ENCODE measurements at places on chromosomes 5 and 9.

- H3K27me3 ChIP-seq, result peaks cover 5% of the 10 kb centered on the region
- H3K36me3 ChIP-seq, result no peaks in the 10 kb centered on the region
- peak overlapping the region; percentile 26 for H3K4me3 ChIP-seq
- peak overlapping the region; percentile 16 for H3K27ac ChIP-seq
These were observed 2.0 kb downstream of the ST8SIA4 start for GRCh38 chr5:100900796-100901781.

- H3K27ac ChIP-seq, result no peak overlapping the region
- no peaks in the 10 kb centered on the region for H3K27me3 ChIP-seq
- no peak overlapping the region for H3K4me3 ChIP-seq
These were observed 43.6 kb downstream of the CCDC192 start for GRCh38 chr5:127746756-127747155.

- no peak overlapping the region for H3K4me3 ChIP-seq
- no peaks in the 10 kb centered on the region for H3K36me3 ChIP-seq
- H3K4me1 ChIP-seq, result no peaks in the 10 kb centered on the region
- no peaks in the 10 kb centered on the region for H3K27me3 ChIP-seq
These were observed 163.4 kb upstream of the CD180 start for GRCh38 chr5:67360047-67360446.

DNA sequence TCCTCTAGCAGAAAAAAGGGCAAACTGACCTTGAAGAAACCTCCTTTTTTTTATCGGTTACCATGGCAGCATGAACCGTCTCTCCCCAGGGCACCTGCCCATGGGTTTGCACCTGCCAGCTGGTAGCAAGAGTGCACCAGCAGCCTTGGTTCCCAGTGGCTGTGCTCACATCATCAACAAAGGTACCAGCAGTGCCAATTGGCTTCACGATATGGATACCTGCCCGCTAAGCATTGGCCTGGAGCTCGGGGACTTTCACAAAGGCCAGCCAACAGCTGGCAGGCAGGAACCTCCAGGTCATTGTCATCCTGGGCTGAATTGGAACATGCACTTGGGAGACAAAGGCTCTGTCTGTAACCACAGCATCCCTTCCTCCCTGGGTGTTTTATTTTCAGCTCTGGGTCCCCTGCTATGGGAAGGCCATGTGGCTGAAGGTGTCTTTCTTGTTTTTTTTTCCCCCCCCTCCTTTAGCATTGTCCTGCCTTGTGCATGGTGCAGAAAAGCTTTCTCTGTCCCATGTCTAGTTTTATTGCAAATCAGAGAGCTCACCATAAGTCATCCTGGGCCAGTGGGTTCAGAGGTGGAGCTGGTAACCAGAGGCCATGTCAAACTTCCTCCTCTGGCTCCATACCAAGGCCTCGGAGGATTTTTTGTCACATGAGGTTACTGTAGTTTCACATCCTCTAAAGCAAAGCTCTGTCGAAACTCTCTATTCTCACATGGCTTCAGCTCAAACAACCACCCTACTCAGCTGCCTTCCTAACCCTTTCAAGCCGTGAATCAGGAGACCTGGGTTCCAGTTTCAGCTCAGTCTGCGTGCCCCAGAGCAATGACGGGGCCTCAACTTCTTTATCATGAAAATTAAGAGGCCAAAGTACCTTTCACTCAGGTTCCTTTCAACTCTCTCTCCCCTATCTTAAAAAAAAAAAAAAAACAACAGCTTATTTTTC, 145.5 kb upstream of the MAP3K1 start:
- H3K4me1 ChIP-seq, result peaks cover 5% of the 10 kb centered on the region
- no peak overlapping the region for H3K4me3 ChIP-seq

- DNase-seq, result no peak
- H3K36me3 ChIP-seq, result no peaks in the 10 kb centered on the region
- H3K4me1 ChIP-seq, result no peaks in the 10 kb centered on the region
- H3K27ac ChIP-seq, result peak overlapping the region; percentile 89
- H3K4me3 ChIP-seq, result peak overlapping the region; percentile 77
These were observed 2.1 kb downstream of the ITGA1 start for GRCh38 chr5:52789851-52790250.

All from tibial nerve (tissue), 4 donors.